ENCODE measurements at places on chromosomes 11 and 22.

DNA sequence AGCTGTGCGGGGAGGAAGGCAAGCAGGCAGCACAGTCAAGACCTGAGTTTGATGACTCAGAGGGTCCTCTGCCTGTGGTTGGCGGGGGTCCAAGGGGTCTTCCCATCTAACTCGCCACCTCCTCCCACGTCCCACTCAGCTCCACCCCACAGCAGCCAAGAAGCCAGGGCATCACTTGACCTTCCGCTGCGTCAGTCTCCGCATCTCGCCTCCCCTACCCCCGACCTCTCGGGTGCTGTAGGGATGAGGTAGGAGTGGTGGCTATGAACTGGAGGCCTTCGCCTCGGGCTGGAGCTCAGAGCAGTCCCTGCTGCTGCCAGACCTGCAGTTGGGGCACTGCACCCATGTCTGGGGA, 90.6 kb downstream of the CDKN1C start:
- peaks cover 18% of the 10 kb centered on the region for H3K4me1 ChIP-seq
- H3K27ac ChIP-seq: no peak overlapping the region
- no peaks in the 10 kb centered on the region for H3K36me3 ChIP-seq
- no peaks in the 10 kb centered on the region for H3K27me3 ChIP-seq
- DNase-seq: no peak

DNA sequence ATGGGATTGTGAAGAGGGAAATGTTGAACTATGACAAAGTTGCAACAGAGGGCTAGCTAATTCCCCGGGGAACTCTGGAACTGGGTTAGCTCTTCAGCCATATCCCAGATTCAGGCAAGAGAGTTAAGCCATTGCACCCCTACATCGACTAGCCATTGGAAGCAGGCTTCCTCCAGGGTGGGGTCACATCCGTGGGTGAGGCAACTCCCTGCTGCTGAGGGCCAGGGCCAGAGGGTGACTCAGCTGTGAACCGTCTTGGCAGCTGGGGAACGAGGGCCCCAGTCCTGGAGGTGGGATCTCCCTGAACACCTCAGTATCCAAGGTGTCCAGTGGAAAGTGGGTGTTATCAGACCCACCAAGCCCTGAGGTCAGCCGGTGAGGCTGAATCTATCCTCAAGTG, 41.1 kb downstream of the RPS6KA4 start:
- H3K4me1 ChIP-seq: peaks cover 16% of the 10 kb centered on the region
- no peak for DNase-seq
- H3K36me3 ChIP-seq: no peaks in the 10 kb centered on the region
- H3K27ac ChIP-seq: no peak overlapping the region

GRCh38 chr11:60064111-60064510, 7.6 kb downstream of the MS4A3 start:
- H3K4me3 ChIP-seq: no peak overlapping the region
- no peaks in the 10 kb centered on the region for H3K4me1 ChIP-seq
- H3K36me3 ChIP-seq: no peaks in the 10 kb centered on the region
- DNase-seq: no peak
- H3K27ac ChIP-seq: no peak overlapping the region

GRCh38 chr11:84790849-84791427, 836.2 kb downstream of the DLG2 start:
- H3K4me3 ChIP-seq: no peak overlapping the region
- no peaks in the 10 kb centered on the region for H3K36me3 ChIP-seq
- DNase-seq: no peak
- no peak overlapping the region for H3K27ac ChIP-seq

DNA sequence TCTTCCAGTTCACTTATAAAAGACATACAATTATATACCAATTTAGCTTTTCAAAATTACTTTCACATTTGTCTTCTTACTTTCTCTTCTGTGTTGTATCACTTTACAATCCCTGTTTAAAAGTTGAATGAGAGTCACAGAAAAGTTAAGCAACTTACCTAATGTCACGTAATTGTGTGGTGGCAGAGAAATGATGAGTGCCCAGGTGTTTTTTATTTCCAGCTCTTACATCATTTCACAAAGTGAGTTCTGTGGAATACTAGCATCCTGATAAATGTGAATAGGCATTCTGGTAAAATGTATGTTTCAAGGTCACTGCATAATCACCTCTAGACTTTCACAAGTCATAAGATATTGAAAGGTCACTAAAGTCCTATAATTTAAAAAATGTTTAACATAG, 133.0 kb upstream of the FIBIN start:
- H3K4me3 ChIP-seq: no peak overlapping the region
- no peak for DNase-seq
- no peaks in the 10 kb centered on the region for H3K36me3 ChIP-seq
- H3K4me1 ChIP-seq: no peaks in the 10 kb centered on the region
- no peak overlapping the region for H3K27ac ChIP-seq

DNA sequence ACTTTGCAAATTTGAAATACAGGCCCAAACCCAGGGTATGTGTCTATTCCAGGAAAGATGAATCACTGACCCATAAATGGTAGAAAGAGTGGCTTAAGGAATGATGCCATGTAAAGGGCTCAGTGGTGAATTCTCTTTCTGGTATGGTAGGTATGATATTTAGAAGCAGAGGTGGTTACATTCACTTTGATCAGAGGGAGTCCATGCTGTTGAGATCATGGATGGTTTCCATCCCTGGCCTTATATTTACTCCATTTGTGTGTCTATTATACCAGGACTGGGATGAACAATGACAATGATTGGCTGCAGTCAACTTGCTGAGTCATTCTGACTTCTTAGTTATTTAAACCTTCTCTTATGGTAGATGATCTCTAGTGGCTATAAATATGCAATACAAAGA, 419.8 kb upstream of the LRRC4C start:
- H3K36me3 ChIP-seq: no peaks in the 10 kb centered on the region
- H3K4me1 ChIP-seq: no peaks in the 10 kb centered on the region
- DNase-seq: no peak
- no peaks in the 10 kb centered on the region for H3K27me3 ChIP-seq
- no peak overlapping the region for H3K4me3 ChIP-seq

- no peak overlapping the region for H3K27ac ChIP-seq
- no peak overlapping the region for H3K4me3 ChIP-seq
- peaks cover 6% of the 10 kb centered on the region for H3K27me3 ChIP-seq
- peaks cover 23% of the 10 kb centered on the region for H3K36me3 ChIP-seq
Observed at GRCh38 chr11:45929486-45930030, 7.1 kb downstream of the LARGE2 start.

Data from cardiac muscle cell (in vitro differentiated cells and primary cell).